ENCODE measurements at places on chromosomes 1 and 21. TPM values are rescaled to one million over a fixed set of nuclear protein-coding genes. Genes with fewer than 3 reads are reported as not detected.

The FYB2 gene
- total RNA-seq = not detected

The SPTA1 gene
- under 0.01 TPM for total RNA-seq

The S100B gene
- total RNA-seq = not detected

The DPYD gene
- 68.2 TPM for total RNA-seq

The NPPA gene
- total RNA-seq = not detected

The MYOG gene
- total RNA-seq = not detected

The BMP8B gene
- total RNA-seq = 0.15 TPM

The CGN gene
- 0.30 TPM for total RNA-seq

The ZBTB48 gene
- total RNA-seq = 18.2 TPM

The NEXN gene
- total RNA-seq = 3.0 TPM

The TSEN15 gene
- total RNA-seq = 28.6 TPM

The INKA2 gene
- total RNA-seq = 2.4 TPM

The KIAA1614 gene
- total RNA-seq = 2.6 TPM

The IQCC gene
- total RNA-seq = 1.3 TPM

The GBP7 gene
- not detected for total RNA-seq

The IGSF3 gene
- total RNA-seq = 0.97 TPM

All from epithelial cell of umbilical artery (primary cell).